ENCODE measurements at places on chromosomes 13 and 19.

GRCh38 chr19:12802267-12803106 lies 618 bp downstream of the THSD8 start:
- no peak for DNase-seq

DNA sequence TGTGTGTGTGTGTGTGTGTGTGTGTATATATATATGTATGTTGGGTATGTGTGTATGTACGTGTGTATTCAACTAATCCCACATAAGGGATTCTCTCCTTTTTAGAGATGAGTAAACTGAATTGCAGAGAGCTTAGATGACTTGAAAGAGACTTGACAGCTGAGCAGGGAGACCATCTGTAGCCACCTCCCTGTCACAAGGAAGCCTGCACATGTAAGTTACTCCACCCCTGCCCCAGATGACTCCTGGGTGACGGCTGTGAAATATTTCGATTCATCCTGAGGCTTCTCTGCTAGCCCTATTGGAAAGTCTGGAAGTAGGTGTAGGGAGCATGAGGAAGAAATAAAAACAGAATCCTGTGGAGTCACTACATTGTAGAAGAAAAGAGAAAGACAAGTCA lies 480.4 kb downstream of the FOXO1 start:
- DNase-seq, result no peak

DNA sequence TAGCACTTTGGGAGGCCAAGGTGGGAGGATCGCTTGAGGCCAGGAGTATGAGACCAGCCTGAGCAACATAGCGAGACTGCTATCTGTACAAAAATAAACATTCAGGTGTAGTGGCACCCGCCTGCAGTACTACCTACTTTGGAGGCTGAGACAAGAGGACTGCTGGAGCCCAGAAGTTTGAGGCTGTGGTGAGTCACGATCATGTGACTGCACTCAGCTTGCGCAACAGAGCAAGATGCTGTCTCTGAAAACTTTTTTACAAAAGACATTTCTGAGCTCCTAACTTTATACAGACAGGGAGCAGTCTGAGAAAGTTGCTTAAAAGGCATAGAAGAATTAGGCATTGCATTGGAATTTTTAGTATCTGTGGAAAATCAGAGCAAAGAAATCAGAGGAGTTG lies 10.4 kb upstream of the TBC1D4 start:
- no peak for DNase-seq

DNA sequence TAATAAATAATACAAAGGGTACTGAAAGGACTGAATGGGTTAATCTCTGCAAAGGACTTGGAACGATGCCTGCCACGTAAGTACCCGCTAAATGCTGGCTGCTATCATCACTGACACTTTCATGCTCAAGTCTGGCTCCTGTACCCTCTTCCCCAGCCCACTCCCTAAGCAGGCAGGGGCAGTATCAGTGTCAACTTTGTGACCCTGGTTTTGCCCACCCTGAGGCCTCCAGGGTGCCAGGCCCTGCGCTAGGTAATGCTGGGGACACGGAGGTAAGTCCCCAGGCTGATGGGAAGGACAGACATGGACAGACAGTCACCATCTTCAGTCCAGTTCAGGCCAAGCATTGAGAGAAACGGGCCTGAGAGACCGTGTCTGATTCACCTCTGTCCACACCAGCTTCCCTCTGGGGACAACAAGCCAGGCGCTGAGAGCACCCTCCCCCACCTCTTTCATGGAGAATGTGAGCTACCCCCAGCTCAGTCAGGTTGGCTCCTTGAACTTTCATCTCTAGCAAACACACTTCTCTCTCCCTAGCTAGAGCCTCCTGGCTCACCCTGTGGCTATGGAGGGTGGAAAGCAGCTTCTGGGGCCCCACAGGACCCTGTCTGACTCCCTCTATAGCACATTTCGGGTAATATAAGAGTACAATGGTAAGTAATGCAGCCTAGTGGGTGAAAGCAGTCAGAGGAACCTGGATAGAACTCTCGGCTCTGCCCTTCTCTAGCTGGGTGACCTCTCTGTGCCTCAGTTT lies 800 bp downstream of the ETFB start:
- no peak for DNase-seq

GRCh38 chr19:18639706-18640243 lies 2.9 kb downstream of the KLHL26 start:
- DNase-seq, result no peak

DNA sequence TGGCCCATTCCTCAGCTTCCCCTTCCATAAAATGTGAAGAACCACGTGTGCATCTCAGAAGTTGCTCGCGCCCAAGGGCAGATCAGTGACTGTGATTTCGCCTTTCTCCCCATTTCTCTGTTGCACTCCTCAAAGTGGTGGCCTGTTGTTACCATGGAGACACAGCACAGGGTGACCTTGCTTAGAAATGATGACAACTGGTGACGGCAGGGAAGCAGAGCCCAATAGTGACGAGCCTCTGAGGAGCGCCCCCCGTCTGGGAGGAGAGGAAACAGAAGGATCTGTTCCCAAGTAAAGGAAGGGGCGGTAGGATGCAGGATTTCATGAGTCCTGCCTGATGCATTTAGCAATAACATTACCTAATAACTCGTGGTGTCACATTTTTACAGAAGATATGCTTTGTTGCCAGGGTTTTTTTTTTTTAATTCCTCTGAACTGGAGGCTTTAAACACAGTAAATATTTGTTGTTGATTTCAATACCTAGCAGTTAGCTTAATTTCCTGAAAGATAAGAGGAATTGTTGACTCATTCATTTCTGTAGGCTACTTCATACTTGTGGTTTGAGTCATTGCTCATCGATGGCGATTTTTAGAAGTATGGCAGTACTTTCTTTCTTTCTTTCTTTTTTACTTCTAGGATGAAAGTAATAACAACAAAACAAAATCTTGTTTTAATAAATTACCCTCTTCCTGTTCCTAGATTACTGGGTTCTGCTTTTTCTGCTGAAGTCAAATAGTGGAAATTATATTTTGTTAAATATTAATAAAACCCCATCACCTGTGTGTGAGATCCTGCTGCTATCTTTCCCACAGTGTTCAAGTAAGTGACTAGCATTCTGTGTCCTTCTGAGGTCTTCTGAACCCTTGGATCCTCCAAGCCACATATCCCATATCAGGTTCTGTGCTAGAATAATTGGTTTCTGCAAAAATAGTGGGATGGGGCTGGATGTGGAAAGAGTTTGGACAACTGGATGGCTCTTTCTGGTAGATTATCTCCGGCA lies 36.0 kb downstream of the MBNL2 start:
- no peak for DNase-seq

DNA sequence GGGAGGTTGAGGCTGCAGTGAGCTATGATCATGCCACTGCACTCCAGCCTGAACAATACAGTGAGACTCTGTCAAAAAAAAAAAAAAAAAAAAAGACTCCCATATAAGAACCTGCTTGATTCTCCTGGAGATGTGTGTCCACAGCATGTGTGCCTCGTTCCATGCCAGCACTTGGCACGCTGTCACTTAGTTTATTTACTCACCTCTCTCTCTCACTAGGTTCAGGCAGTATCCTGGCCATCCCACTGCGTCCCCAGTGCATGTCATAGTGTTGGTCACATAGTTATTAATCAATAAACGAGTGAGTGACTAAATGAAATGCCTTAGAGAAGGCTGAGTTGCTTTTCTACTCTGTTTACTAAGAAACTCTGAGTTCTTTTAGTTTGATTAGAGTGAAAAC lies 79.1 kb upstream of the GPR12 start:
- DNase-seq, result no peak

- DNase-seq, result no peak
These were observed 53.9 kb downstream of the FNDC3A start for GRCh38 chr13:49029570-49029969.

GRCh38 chr13:77767413-77767812 lies 69.9 kb downstream of the SLAIN1 start:
- DNase-seq, result no peak

DNA sequence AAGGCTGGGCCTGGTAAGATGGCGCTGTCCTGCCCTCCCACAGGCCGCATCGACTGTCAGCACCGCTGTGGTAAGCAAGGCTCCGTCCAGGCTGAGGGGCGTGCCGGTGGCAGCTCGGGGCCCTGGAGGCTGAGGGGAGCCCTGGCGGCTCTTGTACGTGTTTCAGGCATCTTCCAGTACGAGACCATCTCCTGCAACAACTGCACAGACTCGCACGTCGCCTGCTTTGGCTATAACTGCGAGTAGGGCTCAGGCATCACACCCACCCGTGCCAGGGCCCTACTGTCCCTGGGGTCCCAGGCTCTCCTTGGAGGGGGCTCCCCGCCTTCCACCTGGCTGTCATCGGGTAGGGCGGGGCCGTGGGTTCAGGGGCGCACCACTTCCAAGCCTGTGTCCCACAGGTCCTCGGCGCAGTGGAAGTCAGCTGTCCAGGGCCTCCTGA lies 1.2 kb downstream of the IZUMO4 start:
- DNase-seq, result no peak

DNA sequence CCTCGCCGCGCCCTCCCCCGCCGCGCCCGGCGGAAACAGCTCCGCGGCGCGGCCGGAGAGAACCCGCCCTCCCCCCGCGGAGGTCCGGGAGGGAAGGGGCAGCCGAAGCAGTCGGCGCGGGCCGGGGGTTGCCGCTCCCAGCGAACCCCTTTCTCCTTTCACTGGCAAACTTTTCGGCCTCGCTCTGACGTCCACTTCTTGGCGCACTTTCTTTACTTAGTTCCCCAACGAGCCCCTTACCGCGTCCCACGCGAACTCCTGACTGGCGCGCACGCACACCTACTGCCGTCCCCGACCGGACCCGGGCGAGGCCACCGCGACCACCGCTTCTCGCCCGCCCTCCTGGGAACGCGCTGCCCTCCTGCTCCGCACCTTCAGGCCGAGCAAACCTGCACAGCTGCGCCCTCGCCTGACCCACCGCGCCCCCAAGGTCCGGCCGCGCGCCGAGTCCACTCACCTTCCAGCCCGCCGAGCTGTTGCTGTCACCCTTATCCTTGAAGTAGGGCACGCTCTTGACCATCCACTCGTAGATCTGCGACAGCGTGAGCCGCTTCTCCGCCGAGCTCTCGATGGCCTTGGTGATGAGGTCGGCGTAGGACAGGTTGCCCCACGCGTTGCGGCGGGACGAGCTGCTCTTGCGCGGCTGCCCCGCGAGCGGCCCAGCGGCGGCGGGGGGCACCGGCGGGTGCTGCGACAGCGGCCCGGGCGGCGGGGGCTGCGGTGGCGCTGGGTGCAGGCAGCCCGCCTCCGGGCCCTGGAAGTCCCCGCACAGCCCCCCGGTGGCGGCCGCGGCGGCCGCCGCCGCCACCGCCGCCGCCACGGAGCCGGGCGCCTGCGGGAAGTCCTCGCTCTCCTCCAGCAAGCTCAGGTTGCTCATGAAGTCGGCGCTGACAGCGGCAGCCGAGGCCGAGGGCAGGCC lies 1.1 kb downstream of the FOXO1 start:
- no peak for DNase-seq

GRCh38 chr19:10975374-10976130 lies 14.7 kb downstream of the SMARCA4 start:
- DNase-seq, result no peak

DNA sequence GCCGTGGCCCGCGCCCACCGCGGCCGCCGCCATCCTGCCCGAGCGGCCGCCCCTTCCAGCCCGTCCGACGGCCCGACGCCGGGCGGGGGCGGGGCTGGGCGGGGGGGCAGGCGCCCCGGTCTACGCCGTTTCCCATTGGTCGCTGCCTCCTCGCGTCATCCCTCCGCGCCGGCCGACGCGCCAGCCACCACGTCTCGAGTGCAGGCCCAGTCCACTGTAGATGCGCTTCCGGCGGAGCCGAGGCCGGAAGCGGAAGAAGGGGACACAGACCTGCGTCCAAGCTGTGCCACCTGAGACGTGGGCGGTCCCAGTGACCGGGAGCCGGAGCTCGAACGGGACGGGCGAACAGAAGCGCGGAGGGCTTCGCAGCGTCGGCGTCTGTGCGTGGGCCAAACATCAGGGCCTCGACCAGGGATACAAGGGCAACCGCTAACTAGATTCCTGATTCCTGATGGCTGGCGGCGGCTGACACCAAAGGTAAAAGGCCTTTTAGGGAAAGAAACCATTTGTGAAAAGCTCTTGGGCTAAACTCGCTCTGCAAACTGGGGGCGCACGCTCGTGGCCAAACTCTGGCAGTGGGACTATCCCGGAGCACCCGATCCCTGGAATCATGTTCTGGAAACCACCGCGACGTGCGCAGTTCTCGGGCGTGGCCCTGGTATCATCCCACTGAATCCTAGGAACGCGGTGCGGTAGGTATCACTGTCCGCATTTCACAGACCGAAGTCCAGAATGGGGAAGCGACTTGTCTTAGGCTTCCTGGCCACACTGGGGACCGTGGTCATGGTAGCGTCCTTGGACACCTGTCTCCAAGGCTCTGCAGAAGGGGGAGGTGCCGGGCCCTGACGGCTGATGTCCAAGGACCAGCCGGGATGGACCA lies at the start of gene SLC35E1:
TSS of gene SLC35E1 (minus strand) at position 84 of the 880 bp plus-strand sequence. CDS start at position 33, 51 bp downstream.
- peak; percentile 99 for DNase-seq

- no peak for DNase-seq
These were observed 72.8 kb downstream of the EFNB2 start for GRCh38 chr13:106462710-106463109.

- DNase-seq, result no peak
These were observed 86.6 kb downstream of the SLC7A1 start for GRCh38 chr13:29508876-29509252.

GRCh38 chr19:5627395-5627904 lies 4.6 kb downstream of the SAFB start:
- no peak for DNase-seq

DNA sequence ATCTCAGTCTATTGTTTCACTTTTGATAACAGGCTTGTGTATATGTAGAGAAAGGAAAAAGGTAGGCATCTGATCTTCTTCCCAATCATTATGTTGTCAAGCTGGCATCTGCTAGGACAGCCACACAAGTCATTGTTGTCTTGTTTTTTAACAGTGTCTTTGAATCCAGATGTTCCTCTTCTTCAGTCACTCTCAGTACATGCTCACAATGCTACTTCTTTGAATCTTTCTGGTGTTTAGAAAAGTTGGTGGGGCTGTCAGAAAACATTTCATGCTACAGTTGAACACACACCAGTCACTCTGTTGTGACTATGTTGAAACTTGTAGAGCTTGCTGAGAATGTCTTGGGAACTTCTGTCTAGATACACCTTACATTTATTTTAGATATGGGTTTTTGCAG lies 1231.4 kb upstream of the MIR17HG start:
- no peak for DNase-seq

DNA sequence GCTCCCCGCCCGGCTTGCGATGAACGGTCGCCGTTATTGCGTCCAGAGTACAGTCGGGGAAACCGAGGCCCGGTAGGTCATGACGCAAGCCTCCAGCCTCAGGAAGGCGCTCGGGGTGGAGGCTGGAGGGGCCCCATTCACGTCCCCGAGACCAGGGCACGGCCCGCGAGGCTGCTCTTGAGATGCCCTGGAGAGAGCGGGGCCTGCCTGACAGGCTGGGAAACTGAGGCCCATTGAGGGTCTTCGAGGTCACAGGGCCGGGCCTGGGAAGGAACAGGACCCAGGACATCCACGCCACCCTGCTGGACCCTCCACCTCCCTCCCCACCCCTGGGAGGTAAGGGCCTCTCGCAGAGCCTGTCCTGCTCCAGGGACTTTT lies 367 bp downstream of the NDUFS7 start:
- no peak for DNase-seq

- DNase-seq, result no peak
These were observed at the start of gene MOB3A for GRCh38 chr19:2096034-2096479. MOB3A (minus strand) TSS chr19:2096326; CDS start chr19:2078560, 17,766 bp downstream.

DNA sequence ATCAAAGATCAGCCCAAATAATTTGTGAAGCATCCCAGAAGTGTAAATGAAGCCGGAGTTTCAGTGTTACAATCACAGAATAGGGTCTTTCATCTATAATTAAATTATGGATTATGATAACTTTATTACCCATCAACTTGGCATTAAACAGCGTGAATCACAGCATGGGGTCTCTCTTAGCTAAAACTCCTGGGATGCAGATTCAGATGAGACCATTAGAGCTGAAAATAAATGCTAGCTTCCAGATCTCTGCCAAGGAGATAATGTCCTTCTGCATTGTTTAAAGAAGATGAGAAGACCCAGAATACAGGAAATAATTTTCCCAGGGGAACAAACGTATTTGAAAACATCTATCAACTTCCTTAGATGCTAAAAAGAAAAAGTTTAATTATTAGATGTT lies 546.0 kb upstream of the PCDH9 start:
- no peak for DNase-seq
